Central memory CD8-positive, alpha-beta T cell (primary cell): ENCODE measurements at places on chromosomes 11 and 22.

DNA sequence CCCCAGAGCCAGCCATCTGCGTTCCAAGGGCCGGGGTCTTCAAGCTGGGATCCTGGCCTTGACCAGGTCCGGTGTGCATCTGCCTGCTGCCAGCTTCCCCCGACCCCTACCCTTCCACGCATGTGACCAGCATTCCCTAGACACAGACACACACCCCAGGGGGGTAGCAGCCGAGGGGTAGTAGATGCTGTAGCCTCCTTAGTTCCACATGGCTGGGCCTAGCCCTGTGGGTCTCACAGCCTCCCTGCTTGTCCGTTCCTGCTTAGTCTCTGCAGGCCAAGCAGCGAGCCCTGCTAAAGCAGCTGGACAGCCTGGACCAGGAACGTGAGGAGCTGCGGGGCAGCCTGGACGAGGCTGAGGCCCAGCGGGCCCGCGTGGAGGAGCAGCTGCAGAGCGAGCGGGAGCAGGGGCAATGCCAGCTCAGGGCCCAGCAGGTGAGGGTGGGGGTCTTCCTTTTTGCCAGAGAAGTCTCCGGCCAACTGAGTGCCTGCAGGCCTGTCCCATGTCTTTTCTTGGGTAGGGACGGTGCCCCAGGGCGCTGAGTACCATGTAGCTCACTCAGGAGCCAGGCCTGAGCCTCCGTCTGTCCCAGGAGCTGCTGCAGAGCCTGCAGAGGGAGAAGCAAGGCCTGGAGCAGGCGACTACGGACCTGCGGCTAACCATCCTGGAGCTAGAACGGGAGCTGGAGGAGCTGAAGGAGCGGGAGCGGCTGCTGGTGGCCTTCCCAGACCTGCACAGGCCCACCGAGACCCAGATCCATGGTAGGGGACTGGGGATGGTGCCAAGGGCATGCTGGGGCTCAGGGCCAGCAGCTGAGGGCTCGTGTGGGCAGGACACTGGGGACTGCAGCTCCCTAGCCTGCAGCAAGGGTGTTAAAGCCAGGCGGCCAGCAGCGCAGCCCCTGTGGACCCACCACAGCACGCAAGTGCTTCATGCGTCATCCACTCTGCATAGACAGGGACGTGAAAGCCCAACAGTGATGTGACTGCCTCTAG lies 13.6 kb downstream of the RNF215 start:
- DNase-seq = no peak

DNA sequence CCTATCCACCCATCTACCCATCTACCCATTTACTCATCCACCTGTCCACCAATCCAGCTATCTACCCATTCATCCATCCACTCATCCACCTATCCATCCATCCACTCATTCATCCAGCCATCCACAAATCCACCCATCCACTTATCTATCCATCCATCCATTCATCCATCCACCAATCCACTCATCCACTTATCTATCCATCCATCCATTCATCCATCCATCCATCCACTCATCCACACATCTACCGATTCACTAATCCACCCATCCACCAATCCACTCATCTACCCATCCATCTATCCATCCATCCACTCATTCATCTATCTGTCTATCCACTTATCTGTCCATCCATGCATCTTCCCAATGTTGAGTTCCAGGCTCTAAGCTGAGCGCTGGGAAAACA lies 1.7 kb upstream of the SPI1 start:
- DNase-seq = no peak

- DNase-seq = no peak
These were observed 93.2 kb downstream of the LRRC32 start for GRCh38 chr11:76577226-76577920.

GRCh38 chr11:132402071-132402684 lies 1031.8 kb downstream of the NTM start:
- DNase-seq = no peak

DNA sequence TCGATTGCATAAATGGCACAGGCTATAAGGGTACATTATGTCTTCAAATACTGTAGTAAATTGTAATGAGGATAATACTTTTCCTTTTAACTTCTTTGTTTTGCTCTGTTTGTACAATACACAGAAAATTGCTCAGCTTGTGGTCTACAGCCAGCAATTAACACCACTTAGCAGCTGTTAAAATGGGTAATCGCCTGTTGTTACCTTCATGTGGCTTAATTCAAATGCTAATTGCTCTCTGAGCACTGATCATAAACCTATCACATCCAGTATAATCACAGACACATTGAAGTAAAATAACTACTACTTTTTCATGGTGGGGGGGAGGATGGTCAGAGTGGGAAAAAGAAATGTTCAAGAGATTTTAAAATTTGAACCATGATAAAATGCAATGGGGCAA lies 1164.1 kb upstream of the CNTN5 start:
- DNase-seq = no peak

GRCh38 chr22:34080433-34080832 lies 160.2 kb upstream of the LARGE1 start:
- no peak for DNase-seq

- no peak for DNase-seq
These were observed 430.4 kb downstream of the TBC1D22A start for GRCh38 chr22:47192651-47193437.

GRCh38 chr11:111560800-111561199 lies 20.3 kb downstream of the LAYN start:
- DNase-seq = no peak

- DNase-seq = no peak
These were observed 23.9 kb downstream of the ELFN2 start for GRCh38 chr22:37403267-37403960.

GRCh38 chr11:14551380-14551779 lies 31.2 kb upstream of the PSMA1 start:
- DNase-seq = no peak

GRCh38 chr11:128520206-128520887 lies 67.0 kb downstream of the ETS1 start:
- DNase-seq = no peak

DNA sequence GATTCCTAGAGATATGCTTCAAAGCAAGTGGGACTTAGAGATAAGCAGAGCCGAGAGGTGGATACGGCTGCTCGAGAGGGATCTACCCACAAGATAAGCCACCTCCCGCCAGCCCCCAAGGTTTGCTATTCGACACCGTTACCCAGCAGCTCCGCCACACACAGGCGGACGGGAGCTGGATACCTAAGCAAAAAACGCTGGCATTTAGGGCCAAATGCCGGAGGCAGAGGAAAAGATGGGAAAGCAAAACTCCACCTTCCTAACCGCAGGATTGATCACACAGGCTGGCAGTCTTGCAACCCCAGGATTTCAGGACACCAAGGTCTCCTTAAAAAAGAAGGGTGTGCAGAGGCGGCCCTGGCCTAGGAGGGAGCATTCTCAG lies 709 bp downstream of the FTH1 start:
- no peak for DNase-seq

DNA sequence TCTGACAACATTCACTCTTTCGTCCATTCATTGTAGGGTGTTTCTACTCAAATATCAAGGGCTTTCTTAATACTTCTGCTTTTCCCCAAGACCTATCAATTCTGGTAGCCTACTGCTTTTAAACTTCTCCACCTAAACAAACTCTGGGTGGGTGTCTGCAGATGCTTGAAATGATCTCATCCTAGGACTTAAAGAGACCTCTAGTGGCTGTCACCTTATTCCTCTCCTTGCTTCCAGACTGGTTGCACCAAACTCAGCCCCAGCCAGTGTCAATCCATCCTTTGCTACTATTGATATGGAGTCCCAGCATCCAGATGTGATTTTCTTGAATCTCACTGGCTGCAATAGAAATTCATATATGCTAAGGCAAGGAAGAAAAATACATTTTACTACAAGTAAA lies 274.7 kb downstream of the NXPE2 start:
- no peak for DNase-seq

DNA sequence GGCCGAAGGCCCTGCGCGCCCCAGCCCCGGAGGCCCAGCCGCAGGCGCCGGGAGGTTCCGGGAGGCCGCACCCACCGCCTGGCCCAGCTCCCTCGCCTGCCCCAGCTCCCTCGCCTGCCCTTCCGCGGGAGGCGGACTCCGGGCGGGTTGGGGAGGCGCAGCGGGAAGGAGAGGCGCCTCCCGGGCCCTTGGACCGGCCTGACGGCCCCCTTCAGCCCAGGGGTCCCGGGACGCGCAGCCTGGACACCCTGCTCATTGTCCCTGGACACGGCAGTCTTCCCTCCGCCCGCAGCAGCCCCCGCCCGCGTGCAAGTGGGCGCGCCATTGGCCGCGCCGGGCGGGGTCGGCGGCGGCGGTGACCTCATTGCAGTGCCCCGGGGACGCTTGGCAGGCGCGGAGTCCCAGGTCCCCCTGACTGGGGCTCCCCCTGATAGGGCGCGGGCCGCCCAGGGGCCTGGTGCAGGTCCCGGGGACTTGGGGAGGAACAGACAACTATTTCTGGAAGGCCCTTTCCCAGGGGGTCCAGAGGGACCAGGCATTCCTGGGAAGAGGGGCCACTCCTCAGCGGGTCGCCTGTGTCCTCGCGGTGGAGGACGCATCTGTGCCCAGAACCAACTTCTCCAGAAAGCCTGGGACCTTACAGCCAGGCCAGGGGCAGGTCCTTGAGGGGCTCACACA lies 501 bp downstream of the CD151 start:
- DNase-seq = no peak

DNA sequence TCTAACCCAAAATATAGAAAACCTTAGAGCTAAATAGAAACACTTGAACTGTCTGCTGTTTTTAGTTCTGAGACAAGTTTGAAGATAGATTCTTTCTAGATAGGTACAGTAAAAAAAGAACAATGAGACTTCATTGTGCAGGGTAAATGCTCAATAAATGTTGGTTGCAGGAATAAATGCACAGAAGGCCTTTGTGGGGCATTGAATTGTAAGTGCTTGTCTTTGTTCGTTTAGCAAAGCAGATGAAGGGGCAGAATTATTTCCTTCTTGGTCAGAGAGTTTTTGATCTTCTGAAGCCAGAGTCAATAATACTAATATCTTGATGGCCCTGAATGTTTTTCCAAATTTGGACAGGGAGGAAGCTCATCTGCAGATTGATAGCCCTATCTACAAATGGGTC lies 340.4 kb downstream of the OPCML start:
- no peak for DNase-seq

GRCh38 chr11:9765320-9766101 lies 101.6 kb downstream of the SWAP70 start:
- DNase-seq = no peak

DNA sequence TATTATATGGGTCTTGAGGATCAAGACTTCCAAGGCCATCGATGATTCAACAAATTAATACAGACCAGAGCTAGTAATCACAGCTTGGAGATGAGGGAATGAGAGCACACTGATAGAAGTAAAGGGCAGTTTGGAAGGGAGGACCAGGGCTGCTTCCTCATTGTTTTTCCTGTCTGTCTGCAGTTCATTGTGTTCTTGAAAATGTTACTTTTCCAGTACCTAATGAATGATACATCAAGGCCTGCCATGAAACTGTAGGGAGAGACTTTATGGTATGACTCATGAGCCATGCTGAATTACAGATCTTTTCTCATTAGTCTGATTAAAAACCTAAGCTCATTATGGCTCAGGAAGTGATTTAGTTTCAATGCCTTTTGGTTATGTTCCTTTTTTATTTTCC lies 855.6 kb downstream of the KCNA4 start:
- DNase-seq = no peak

- DNase-seq = no peak
These were observed 32.7 kb downstream of the ASCL2 start for GRCh38 chr11:2237457-2238238.

DNA sequence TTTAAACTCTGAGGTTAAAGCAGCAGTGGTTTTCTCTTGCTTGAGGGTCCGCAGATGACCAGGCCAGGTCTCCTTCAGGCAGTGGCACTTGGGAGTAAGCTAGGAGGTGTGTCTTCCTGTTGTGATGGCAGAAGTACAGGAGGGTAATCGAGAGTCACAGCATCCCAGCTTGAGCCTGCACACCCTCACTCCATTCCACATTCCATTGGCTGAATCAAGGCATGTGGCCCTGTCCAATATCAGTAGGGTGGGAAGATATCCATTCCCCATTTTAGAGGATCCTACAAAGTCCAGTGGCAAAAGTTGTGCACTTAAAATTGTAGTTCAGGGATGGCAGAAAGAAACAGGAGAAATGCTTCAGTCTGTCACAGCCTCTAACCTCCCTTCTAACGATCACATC lies 23.3 kb downstream of the OSBP2 start:
- no peak for DNase-seq

- no peak for DNase-seq
These were observed 60.6 kb downstream of the NXPE2 start for GRCh38 chr11:114738954-114739353.

DNA sequence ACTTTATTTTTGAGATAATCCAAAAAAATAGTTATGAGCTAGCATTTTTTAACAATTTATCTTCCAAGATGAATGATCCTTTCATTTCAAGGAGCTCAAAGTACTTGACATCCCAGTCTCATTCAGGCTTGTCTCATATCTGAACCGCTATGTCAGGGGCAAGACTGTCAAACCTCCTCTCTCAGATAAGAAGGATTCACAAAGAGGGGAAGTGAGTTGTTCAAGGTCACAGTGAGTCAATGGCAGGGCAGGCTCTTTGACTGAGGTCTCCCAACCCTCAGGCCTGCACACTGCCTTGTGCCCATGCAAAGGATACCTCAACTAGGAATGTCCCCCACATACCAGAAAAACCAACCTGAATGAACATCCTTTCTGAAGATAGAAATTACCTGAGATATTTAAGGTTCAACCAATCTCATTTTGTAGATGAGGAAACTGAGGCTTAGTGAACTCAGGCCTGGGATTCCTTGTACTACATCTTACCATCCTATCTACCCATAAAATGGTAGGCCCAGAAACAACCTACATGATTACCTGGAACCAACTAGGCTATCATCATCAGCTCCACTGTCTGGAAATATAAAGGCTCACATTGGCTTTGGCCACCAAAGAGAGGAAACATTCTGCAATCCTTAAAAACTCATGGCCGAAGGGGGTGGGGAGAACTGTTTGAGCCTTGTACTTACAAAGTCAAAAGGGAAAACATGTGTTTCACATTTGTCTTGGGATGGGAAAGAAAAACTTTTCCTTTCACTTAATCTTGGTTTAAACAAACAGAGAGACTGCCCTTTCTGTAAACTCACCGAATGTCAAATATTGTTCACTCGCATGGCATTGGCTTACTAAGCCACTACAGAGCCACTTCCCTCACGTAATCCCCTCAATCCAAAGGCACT lies 51.1 kb downstream of the LIF start:
- no peak for DNase-seq

- DNase-seq = no peak
These were observed 33.7 kb upstream of the RAG2 start for GRCh38 chr11:36631774-36632173.

DNA sequence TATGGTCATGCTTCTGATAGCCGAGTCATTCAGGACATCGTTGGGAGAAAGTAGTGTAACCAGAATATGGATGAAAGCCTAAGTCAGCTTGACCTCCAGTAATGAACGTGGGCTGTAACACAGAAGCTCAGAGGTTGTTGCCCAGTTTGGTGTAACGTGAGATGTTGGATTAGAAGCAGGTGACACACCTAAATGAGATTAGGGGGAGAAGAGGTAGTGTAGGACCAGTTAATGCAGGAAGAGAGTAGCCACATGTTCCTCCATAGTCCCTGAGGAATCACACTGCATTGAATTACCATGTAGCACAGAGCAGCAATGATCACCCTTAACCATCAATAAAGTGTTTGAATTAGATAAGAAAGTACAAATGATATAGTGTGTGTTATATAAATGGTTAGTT lies 20.4 kb downstream of the FBXO7 start:
- no peak for DNase-seq

- no peak for DNase-seq
These were observed 61.3 kb downstream of the MN1 start for GRCh38 chr22:27740202-27740748.

GRCh38 chr22:36323182-36323854 lies 64.4 kb downstream of the MYH9 start:
- no peak for DNase-seq

- DNase-seq = no peak
These were observed 1.4 kb downstream of the SEPTIN3 start for GRCh38 chr22:41970601-41971000.
